ENCODE measurements at places on chromosomes 7 and 10.

GRCh38 chr7:41578700-41579099, 124.2 kb downstream of the INHBA start:
- no peak for DNase-seq

DNA sequence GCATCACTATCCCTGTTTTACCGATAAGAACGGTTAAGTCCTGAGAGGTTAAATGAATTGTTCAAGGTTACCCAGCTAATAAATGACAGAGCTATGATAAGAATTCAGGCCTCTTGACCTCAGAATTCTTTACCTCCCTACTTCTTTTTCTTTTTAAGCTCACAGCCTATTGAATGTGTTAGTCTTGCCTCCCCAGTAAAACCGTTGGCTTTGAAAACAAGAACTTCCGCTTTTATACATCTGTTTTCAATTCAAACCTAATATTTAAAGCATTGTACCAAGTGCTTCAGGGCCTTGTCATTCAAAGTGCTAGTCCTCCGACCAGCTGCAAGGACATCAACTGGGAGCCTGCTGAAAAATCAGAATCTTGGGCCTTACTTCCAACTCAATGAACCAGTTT, 15.6 kb downstream of the SEC31B start:
- DNase-seq: no peak

DNA sequence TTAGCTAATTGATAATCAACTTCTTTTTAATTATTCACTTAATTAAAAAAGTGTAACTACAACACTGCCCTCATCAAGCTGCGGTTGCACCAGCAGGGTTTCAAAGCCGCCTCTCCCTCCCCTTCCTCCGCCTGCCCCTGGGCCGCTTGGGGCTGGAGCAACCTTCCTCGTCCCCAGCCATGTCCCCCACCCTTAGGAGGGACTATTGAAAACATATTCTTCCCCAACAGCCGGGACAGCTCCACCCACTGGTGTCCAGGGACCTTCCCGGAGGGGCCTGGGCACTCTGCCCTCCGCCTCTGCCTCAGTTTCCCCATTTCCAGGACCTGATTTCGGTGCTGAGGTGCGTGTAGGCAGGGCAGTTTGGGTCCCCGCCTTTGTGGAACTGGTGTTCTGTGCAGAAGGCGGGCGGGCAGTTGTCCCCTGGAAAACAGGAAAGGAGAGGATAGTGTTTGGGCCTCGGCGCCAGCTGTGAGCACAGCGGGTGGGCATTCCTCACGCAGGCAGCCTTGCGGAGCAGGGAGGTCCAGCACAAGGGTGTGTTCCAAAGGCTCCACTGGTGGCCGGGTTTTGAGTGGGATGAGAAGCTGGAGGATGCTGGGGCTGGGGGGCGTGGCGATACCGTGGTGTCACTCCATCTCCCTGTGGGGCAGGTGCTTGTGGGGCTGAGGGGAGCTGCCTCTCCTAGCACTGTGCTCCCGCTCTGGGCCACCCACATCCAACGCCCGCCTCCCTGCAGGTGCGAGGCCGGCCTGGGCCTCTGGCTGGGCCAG, 15.7 kb downstream of the UNCX start:
- DNase-seq: peak; percentile 41

DNA sequence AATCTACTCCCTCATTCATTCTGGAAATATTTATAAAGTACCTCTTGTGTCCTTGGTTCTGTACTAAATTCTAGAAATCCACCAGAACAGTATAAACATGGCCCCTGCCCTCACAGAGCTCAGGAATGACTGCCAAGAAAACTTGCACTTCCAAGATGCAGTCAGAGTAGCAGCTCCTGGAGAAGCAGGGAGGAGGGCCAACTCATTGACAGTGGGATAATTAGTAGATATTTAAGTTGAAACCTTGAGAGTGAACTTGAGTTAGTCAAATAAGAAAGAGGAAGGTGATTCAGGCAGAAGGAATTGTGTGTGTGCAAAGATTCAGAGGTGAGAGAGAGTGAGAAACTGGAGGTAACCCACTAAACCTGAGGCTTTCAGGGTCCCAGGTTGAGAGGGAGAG, 182.2 kb upstream of the INHBA start:
- DNase-seq: no peak

- no peak for DNase-seq
These were observed 20.3 kb upstream of the GJC3 start for GRCh38 chr7:99949645-99950228.

- no peak for DNase-seq
These were observed 451.7 kb downstream of the IPMK start for GRCh38 chr10:57815949-57816348.

- DNase-seq: no peak
These were observed 4.4 kb downstream of the SHTN1 start for GRCh38 chr10:117000580-117000979.

- DNase-seq: no peak
These were observed 109.1 kb downstream of the SRPK2 start for GRCh38 chr7:105279688-105280007.

GRCh38 chr10:128339753-128340152, 213.5 kb upstream of the MKI67 start:
- DNase-seq: no peak

DNA sequence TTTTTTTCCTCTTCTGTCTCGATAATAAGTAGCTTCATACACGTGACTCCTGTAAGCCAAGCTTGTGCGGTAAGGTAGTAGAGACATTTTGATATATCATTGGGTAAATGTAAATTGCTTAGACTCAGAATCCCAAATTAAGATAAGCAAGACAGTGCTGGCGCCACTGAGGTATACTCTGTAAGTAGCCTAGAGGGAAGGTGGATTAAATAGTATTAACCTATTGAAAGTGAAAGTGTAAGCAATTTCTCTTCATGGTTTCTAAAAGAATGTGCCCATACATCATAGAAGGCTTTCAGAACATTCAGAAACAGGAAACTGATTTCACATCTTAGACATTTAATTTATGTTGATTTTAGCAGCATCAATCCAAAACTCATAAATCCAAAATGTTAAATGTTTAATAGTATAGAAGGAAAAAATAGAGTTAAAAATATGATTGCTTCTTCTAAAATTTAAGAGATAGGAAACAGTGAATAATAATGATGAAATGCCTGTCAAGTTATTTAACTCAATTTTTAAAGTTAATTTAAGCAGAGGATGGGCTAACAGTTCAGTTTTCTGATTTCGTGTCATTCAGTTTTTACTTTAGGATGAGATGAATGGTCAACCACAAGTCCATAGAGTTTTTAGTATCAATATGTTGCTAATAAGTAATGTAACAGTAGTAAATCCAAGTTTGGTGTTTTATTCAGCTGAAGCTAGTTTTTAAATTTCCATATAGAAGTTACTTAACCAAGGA, 36.8 kb downstream of the LRRC72 start:
- no peak for DNase-seq

DNA sequence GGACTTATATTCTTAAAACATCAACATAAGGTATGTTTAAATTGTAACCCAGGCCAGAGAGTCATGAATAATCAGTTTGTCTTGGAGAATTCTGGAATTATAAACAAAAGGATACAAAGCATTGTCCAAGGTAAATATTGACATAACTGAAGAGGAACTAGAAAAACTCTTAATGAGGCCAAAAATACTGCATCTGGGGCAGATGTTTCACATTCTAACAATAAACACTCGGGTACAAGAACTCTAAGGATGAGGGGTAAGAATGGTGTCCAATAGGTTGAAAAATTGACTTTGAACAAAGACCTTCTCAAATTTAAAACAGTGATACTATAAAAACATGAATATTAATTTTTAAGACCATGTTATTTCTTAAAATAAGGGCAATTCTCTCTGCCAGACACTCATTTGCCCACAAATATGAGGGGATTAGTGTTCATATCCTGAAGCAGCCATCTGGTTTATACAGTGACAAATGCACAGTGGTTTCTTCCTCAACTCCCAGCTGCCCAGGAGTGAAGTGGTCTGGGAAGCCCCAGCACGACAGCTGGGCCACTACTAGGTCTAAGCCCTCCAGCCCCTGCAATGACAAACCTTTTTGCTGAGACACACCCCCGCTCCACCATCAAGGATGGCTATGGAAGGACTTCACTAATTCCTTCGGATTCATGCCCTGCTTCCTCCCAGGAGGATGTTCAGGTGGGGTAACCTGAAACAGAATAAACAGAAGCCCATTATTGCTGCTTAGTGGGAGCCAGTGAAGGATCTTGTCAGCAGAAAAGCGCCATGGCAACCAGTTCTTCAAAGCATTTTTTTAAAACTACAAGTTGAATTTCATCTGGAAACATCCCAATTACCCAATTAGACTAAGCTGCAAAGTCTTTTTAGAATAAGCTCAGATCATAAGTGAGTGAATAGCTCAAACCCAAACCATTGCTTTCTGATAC, 107.5 kb upstream of the ARID5B start:
- DNase-seq: no peak

DNA sequence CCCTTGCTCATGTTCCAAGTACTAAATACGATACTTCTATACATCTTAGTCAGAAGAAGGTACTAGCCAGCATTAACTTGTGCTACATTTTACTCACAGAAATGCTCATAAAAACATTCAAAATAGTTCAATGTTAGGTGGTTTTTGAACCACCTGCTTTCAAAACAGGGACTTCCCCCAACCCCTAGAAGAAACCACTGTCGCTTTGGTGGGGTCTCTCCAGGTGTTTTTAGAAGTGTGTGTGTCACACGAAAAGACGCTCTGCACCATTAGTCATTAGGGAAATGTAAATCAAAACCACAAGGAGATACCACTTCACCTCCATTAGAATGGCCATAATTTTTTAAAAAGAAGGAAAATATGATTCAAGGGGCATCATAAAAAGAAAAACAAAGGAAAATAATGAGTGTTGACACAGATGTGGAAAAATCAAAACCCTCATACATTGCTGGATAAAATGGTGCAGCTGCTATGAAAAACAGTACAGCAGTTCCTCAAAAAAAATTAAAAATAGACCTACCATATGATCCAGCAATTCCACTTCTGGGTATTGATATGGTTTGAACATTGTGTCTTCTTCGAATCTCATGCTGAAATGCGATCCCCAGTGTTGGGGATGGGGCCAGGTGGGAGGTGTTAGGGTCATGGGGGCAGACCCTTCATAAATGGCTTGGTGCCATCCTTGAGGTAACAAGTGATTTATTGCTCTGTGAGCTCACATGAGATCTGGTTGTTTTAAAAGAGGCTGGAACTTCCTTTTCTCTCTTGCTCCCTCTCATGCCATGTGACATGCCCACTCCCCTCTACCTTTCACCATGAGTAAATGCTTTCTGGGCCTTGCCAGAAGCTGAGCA, 74.2 kb downstream of the MALSU1 start:
- DNase-seq: no peak

GRCh38 chr7:2759736-2760097, 71.7 kb downstream of the AMZ1 start:
- DNase-seq: peak; percentile 73

DNA sequence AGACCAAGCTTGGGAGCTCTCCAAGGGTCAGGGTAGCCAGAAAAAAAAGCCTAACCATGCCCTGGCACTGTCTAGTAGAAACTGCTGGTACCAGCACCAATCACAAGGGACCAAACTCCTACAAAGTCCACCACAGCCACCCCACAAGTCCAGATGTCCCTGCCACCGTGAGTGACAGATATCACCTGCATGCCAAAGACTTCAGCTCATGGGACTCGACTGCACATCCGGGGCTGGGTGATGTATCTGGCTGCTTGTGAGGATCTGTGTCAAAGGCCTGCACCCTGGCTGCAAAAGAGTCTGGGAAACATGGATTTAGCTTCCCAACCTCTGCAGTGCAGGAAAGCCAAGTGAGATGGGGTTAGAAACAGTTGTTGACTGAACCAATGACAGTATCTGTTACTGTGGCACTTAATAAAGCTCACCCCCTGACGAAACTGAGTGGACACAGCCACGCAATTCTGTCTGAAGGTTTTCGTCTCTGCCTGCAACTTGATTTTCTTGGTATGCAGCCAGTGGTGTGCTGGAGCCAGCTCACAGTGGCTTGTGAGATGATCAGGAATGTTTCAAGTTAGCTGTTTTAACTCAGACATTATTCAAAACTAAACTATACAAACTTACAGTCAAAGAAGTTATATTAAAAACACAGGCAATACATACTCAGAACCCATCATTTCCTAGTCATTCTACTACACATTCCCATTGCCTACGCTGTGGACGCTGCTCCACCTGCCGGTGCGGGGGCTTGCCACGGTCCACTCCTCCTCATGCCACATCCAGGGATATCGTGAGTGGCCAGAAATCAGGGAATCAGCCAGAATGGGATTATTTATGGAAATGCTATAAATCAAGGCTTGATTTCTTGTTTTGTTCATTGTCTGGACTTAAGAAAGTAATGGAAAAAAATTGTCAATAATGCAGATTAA, 9.2 kb downstream of the ZNF488 start:
- DNase-seq: no peak

GRCh38 chr10:11673346-11674280, 62.2 kb upstream of the USP6NL start:
- DNase-seq: no peak

DNA sequence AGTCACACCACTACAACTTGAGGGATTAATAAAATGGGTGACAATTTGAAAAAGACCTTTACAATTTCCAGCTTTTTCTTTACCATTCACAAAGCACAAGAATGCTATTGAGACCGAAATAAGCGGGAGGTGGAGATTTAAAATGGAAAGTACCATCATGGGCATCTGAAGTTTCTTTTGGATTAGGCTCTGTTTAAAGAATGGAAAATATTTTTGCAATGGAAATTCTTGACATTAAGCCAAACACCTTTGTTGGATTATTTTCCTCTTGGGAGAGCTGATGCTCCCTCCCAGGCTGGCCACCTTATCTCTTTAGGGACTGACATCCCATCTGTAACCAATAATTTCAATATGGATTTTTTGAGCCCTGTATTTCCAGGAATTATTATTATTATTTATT, 62.5 kb downstream of the BPGM start:
- no peak for DNase-seq

All from glutamatergic neuron (in vitro differentiated cells).